Right lung (tissue), 10 donors: ENCODE measurements at places on chromosomes 7 and 10. TPM values are rescaled to one million over a fixed set of nuclear protein-coding genes. Genes with fewer than 3 reads are reported as not detected.

Gene STOX1
- polyA plus RNA-seq = 5.5 TPM

Gene TDRD1
- polyA plus RNA-seq = 0.18 TPM

Gene OSBPL3
- polyA plus RNA-seq = 4.1 TPM

Gene GJD4
- polyA plus RNA-seq = not detected

Gene TRPV5
- polyA plus RNA-seq = 0.18 TPM
